ENCODE measurements at places on chromosomes 5 and 9. TPM values are rescaled to one million over a fixed set of nuclear protein-coding genes. Genes with fewer than 3 reads are reported as not detected.

The HTR1A gene
- total RNA-seq: 0.46 TPM

The TMEFF1 gene
- total RNA-seq: 66.5 TPM

The EIF4EBP3 gene
- 9.8 TPM for total RNA-seq

The FSTL4 gene
- 5.0 TPM for total RNA-seq

The TSLP gene
- total RNA-seq: 0.73 TPM

The FOXD4L4 gene
- total RNA-seq: 0.14 TPM

The RNF180 gene
- 2.7 TPM for total RNA-seq

The LHX3 gene
- 0.11 TPM for total RNA-seq

The NDUFA8 gene
- 70.7 TPM for total RNA-seq

The SPATA31C1 gene
- total RNA-seq: not detected

The LCP2 gene
- total RNA-seq: 0.37 TPM

The FOXD4L5 gene
- total RNA-seq: 0.07 TPM

The SLC34A3 gene
- total RNA-seq: 0.13 TPM

The SPINK4 gene
- not detected for total RNA-seq

The CCNJL gene
- total RNA-seq: 31.3 TPM

The SPATA31D4 gene
- not detected for total RNA-seq

The STC2 gene
- 38.5 TPM for total RNA-seq

The LCN9 gene
- 1.7 TPM for total RNA-seq

The LCN6 gene
- not detected for total RNA-seq
